ENCODE measurements at places on chromosomes 4 and X.

GRCh38 chr4:155734065-155734464 is 24.8 kb upstream of the GUCY1B1 start:
- DNase-seq, result no peak

DNA sequence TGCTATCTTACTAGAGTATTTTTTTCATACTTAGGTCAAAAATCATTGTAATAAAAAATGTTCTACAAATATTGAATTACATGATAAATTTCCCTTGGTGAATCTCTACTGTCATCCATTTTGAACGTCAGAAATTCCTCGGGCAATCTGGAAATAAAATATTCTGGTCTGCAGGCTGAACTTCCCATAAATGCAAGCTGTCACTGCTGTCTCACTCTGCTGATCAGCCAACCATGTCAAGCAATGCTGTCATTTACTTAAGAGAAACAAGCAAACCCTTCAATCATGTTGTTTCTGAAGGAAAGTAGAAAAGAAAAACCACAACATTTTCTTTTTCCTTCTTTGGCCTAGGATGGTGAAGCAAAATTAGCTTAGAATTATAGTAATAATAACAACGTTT is 514.2 kb upstream of the GALNT7 start:
- DNase-seq, result no peak

DNA sequence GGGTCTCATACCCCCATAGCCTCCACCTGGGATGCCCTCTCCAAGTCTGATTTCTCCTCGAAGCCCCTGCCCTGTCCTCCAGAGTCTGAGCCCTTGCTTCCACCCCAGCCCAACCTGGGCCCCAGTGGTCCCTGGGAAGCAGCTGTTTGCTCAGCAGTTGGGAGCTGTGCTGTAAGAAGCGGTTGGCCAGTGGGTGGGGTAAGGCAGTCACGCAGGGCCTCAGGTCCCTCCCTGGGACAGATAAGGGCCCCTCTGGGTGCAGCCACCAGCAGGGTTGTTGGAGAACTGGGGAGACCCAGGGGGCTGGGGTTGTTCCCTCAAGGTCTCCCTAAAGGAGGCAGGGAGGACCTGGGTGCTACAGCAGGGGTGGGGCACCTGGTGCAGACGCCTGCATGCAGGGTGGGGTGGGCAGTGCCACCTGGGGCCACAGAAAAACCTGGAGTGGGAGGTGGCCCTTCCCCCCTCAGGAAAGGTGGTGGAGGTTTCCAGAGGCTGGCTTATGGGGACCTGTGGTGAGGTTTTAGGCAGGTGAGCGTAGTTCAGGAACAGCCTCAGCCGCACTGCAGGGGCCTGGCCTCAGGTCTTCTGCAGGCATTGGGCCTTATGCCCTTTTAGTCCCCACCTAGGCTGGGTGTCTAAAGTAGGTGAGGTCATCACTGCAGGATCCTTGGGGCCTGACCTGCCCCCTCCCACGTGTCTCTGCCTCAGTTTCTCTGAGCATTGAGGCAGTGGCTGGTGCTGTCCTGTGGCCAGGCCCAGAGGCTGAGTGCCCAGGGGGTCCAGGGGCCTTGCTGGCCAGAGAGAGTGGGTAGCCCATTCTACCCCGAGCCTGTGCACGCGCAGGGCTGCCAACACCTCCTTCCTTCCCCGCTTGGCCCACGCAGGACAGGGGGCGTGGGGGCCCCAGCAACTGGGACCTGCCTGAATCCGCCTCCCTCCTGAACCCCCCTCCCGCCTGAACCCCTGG is 3.1 kb upstream of the SLC26A1 start:
- no peak for DNase-seq

DNA sequence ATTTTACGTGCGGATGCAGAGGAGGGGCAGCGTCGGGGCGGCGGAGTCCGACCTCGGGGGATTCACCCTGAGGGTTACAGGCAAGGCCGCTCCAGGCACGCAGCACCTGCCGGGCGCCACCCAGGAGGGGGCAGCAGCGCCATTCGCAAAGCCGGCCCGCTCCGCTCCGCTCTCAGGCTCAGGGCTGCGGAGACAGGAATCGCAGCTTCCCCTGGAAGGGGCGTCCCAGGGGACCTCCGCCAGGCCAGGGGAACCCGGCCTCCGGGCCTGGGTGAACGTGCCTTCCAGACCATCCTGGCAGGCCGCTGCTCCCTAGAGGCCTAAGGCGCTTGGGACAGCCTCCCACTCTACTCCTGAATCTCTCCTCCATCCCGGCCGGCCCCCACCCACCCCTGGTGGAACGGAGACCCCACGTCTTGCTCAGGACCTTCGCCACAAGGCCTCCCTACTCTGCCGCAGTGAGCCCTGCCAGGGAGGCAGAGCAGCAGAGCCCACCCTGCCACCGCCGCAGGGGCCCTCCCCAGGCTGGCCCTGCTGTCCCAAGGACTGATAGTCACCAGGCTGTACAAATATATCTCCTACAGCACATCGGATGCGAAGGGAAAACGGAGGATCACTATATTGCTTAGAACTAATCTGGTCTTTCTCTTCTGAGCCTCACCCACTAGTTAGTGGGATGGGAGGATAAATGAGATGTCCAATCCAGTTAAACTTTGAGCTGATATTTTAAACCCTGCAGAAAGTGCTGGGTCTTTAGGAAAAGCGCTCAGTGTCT is 115.0 kb downstream of the SMIM20 start:
- peak; percentile 41 for DNase-seq

DNA sequence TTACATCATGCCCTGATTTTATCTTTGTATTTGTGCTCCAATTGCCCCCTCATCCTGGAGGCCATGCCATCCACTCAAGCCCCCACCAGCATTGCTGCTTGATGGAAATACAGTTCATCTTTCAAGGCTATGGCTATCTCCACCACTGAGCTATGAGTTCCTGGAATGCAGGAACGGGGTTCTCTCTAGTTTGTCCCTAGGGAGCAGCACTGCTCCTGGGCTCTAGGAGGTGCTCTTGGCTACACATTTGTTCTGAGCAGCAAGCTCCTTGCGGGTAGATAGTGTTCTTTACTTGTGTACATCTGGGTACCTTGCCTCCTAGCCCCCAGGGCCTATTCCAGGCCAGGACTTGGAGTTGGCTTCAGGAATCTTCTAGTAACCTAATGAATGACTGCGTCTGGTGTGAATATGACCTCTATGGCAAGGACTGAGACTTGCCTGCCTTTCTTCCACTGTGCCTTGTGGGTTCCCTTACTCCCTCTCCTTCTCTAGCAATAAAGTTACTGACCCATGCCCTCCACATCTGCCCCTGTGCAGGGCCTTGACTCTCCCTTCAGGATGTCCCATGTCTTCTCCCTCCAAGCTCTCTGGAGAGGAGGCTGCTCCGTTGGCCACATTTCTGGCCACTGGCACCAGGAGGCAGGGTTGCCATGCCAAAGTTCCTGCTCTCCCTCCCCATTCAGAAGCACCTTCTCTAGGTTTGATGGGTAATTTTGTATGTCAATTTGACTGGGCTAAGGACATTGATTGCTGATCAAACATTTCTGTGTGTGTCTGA is 7.6 kb downstream of the CITED1 start:
- DNase-seq, result no peak

DNA sequence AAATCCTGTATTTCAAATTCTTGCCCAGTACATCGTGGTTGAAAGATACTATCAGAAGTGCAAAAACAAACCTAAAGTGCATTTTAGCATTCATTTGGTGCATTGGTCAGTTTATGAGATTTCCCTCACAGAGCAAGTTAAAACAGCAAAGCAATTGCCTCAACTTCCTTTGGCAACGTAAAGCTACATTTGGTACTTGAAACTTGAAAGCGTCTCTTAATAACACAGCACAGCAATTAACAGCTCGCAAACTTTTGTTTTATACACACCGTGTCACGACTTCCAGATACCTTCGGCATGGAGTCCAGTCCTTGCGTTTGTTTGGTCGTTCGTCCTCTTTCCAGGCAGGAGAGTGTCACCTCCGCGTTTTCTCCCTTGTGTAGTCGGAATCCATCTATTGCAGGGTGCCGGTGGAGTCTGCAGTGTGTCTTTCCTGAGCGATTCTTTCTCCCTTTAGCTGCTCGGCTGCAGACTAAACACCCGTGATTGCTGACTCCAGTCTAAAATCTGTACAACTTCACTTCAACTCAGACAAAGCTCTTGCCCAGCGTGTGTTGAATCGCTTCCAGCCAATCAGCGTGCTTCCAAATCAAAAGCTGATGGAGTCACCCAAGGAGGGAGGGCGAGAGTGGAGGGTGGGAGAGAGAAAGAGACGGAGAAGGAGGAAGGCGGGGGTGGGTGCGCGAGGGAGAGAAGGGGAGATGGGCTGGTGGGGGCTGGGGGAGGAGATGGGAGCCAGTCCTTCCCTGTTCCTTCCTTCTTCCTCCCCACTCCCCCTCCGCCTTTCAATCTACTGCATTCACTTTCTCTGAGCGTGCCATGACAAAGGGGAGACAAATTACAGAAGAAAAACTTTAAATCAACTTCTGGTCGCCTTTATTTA is at the start of gene PCDH18:
Gene PCDH18, minus strand, starts transcription at position 509 of the 883 bp plus-strand sequence. Its CDS starts 406 bp downstream, at position 103.
- DNase-seq, result no peak

DNA sequence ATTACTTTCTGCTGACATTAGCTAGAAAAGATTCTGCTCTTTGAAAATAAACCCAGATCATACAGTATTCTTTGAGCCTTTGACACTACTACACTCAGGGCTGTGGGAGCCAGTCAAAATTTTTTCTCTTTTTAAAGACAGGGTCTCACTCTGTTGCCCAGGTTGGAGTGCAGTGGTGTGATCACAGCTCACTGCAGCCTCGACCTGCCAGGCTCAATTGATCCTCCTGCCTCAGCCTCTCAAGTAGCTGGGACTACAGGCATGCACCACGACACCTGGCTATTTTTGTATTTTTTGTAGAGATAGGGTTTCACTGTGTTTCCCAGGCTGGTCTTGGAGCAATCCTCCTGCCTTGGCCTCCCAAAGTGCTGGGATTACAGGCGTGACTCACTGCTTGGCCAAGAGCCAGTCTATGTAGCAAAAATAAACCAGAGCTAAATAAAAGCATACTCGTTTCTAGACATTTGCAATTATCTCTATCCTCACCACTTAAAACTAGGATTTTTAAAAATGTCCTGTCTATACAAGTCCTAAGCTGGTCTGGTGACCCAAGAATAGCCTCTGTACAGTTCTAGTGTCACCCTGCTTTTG is 43.2 kb downstream of the AKAP4 start:
- no peak for DNase-seq

- no peak for DNase-seq
These were observed 163.2 kb downstream of the ANK2 start for GRCh38 chr4:113212613-113213012.

GRCh38 chr4:62640296-62640695 is 1440.2 kb downstream of the ADGRL3 start:
- no peak for DNase-seq

GRCh38 chrX:70479247-70479921 is 34.7 kb downstream of the DLG3 start:
- DNase-seq, result no peak

DNA sequence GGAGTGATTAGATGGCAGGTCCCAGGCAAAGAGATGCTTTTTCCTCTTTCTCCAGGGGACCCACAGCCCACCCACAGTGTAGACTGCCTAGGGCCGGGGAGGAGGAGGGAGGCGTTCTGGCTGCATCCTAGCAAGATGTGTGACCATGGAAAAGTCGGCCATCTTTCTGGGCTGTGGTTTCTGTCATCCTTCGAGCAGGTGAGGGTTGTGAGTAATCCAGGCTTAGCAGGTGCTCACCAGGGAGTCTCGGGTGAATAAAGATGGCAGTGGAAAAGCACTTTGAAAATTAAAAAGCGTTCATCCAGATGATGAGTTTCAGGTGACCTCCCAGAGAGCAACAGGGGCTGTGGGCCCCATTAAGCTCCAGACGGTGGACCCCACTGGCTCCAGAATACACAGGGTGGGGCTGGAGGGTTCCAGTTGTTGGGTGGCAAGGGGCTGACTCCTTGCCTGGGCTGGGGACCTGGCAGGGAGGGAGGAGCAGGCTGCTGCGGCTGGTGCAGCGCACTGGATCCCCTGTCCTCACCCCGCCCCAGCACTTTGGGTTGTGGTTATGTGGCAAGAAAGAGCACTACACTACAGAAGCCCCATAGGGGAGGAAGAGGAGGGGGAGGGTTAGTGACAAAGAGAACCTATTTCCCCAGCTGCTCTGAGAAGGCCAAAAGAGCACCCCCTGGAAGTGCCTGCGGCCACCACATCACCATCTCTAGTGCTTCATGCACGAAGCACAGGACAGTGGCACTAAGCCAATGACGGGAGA is 23.7 kb downstream of the ELF4 start:
- DNase-seq, result no peak

- DNase-seq, result no peak
These were observed 92.6 kb downstream of the IL13RA2 start for GRCh38 chrX:114924856-114925255.

GRCh38 chrX:140141444-140142029 is 176.2 kb upstream of the CXorf66 start:
- no peak for DNase-seq
